Nucleus accumbens (tissue), 56 donors: ENCODE measurements at places on chromosomes 1 and 21.

DNA sequence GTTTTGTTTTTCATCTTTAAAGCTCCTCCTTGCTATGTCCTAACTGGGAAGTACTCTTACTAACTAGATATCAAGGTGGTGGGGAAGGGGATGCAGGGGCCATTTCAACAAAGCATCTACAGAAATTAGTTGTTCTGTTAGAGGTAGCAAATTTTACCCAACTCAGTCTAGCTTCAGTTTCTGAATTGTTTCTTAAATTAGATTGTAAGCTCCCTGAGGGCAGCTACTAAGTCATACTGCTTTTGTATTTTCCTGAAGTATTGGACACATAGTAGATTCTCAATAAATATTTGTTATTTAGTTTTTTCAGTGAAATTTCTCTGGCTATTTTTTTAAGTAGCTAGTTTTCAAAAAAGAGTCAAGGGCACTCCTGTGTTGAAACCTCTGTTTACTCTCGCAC lies 1.8 kb downstream of the UBAP2L start:
- DNase-seq: no peak

GRCh38 chr1:25765136-25765922 lies 34.7 kb upstream of the SELENON start:
- DNase-seq: no peak

DNA sequence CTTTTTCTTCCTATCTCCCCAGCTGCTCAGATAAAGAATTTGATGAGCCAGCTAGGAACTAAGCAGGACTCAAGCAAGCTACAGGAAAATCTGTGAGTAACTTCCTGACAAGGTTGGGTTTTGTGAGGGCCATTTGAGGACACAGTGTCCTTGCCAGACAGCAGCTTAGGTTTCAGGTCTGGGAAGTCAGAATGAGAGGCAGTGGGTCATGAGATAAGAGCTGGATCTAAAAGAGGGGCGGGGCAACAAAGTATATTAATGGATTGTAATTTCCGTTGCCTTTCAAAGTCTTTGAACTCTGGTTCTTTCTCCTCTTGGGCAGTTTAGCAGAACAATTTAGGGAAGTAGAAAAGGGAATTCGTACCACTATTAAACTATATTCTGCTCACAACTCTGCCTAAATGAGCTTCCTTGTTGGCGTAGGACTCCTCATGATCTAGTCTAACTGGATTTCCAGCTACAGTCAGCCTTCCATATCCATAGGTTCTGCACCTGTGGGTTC lies 16.6 kb downstream of the STX12 start:
- no peak for DNase-seq

DNA sequence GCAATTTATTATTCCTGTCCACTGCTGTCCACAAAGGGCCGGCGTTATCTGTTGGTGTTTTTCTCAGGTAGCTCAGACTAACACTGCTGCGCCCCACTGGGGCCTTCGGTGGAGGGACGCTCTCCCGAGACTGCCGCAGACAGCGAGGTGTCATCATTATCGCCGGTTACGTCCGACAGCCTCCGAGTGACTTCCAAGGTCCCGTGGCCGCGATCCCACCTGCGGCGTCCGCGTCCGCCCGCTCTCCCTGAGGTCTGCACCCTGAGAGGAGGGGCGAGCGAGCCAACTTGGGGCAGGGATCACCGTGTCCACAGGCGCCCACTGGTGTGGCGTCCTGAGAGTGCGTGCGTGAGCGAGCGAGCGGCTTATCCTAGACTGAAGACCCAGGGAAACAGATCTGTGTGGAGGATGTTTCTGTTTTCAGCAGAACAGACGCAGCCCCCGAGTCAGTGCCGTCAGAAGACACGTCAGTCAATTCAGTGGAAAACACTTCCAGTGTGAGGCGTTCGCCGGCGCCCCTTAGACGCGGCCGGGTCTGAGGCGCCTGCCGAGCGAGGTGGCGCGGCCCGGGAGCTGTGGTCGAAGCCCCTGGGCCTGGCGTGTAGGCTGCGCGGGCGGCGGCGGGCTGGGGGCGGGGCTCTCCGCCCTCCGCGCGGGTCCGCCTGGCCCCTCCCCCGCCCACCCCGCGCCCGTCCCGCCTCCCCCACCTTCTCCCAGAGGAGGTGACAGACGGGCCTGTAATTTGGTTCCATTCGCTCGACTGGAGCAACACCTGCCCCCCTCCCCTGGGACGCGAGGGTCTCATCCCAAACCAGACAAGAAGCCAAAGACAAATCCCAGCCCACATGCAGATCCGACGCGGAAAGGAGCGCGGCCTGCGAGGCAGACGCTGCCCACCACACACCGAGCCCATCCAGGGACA lies 12.6 kb downstream of the NHLH2 start:
- DNase-seq: no peak

- DNase-seq: no peak
Observed at GRCh38 chr1:201742476-201742875, 86.5 kb upstream of the IPO9 start.

DNA sequence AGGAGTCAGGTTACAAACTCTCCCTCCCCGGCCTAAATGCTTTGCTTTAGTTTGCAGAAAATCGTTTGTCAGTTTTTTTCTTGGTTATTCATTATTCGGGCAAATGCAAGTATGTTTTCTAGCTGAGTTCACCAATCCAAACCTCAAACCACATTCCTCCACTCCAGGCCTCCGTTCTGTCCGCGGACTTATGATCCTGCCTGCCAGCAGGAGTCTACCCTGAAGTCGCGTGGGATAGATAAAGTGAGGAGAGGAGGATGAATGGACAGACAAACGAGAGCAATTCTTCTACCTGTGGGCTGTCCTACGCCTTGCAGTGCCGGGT lies 1.3 kb downstream of the ADAMTS1 start:
- no peak for DNase-seq
